ENCODE measurements at places on chromosomes 5 and 9.

GRCh38 chr5:65078331-65078730 is 309.6 kb downstream of the CWC27 start:
- no peak for DNase-seq

DNA sequence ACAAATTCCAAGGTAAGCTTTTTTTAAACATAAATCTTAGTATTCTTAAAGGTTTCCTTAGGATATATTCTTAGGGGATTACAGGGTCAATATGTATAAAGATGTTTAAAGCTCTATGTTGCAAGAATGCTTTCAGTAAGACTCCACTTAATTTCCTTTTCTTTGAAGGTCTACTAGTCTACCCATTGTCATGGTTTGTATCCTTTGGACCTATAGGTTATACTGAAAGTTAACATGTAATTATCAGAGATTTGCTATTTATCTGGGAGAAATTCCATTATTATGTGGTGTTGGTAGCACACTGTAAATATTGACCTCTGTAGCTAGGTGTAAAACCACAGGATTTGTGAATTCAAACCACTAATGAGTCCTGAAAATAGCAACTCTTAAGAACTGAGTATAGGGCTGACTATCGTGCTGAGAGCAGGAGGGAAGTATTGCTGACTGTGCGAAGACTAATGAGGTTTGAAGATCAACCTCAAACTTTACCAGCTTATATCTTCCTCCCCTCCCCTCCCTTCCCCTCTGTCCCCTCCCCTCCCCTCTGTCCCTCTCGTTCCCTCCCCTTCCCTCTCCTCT is 85.6 kb downstream of the GADD45G start:
- DNase-seq: no peak

- DNase-seq: peak; percentile 43
These were observed at the start of gene GAS1 for GRCh38 chr9:86947146-86948073. Gene GAS1, minus strand, starts transcription at chr9:86947506. Its CDS starts 727 bp downstream, at chr9:86946779.

- DNase-seq: no peak
These were observed 168.5 kb downstream of the RAB3C start for GRCh38 chr5:58751222-58751837.

DNA sequence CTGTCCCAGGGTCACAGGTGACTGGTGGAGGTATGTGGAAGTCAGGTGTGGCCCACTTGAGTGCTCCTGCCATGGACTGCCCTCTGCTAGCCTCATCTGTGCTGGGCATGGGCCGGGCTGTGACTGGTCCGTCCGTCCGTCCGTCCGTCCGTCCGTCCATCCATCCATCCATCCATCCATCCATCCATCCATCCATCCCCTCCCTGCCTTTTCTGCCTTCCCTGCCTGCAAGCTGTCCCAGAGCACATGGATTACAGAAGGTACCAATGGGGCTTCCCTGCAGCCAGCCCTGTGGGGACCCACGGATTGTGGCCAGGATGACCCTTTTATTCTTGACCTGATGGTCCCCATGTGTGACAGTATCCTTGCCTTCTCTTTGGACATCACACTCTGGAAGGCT is 92.5 kb downstream of the MACROH2A1 start:
- DNase-seq: no peak

DNA sequence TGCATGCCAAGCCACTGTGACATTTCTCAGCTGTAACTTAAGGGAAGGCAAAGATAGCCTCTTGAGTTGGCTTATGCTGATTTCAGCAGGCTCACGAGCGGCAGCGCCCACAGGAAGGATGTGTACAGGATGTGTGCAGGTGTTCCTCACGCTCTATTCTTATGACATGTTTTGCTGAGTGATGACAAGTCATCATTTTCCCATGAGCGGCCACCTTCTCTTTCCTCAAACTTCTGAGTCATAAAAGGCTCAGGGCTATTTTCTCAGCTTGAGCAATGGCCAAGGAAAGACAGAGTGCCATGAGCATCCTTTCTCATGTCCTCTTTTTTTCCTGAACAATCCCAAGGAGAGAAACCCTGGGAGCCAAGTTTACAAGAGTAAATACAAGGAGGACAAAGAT is 365.9 kb downstream of the PLK2 start:
- no peak for DNase-seq

DNA sequence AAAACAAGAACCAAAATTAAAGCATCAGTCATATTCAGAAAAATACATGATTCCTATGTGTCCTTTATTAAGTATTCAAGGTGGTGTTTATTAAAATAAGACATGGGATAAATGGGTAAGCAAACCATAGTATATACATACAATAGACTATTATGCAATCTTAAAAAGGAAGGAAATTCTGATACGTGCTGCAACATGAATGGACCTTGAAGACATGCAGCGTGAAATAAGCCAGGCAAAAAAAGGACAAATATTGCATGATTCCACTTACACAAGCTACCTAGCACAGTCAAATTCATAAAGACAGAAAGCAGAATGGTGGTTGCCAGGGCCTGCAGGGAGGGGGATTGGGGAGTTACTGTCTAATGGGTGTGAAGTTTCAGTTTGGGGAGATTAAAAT is 127.7 kb downstream of the DMAC1 start:
- DNase-seq: no peak

- no peak for DNase-seq
These were observed 44.2 kb upstream of the PHF2 start for GRCh38 chr9:93532141-93532540.

All from central memory CD8-positive, alpha-beta T cell (primary cell).